NCI-H82 (cell line): ENCODE measurements at places on chromosomes 1 and 21.

DNA sequence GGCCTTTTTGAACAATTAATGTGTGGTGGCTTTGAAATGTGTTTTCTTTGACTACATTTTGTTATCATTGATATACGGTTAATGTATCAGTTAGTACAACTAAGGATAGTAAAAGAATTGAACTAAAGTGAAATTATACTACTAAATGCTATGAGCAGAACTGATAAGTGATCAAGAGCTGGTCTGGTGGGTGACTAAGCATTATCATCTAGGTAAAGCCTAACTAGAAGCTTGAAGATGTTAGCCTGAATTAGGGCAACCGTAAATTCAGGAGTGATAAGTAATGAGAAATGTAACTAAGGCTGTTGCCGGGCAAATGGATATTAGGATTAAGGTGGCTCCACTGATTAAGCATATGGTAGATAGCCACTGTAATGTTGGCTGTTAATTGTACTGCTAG, 16.0 kb upstream of the GCLM start:
- peak; percentile 80 for DNase-seq

DNA sequence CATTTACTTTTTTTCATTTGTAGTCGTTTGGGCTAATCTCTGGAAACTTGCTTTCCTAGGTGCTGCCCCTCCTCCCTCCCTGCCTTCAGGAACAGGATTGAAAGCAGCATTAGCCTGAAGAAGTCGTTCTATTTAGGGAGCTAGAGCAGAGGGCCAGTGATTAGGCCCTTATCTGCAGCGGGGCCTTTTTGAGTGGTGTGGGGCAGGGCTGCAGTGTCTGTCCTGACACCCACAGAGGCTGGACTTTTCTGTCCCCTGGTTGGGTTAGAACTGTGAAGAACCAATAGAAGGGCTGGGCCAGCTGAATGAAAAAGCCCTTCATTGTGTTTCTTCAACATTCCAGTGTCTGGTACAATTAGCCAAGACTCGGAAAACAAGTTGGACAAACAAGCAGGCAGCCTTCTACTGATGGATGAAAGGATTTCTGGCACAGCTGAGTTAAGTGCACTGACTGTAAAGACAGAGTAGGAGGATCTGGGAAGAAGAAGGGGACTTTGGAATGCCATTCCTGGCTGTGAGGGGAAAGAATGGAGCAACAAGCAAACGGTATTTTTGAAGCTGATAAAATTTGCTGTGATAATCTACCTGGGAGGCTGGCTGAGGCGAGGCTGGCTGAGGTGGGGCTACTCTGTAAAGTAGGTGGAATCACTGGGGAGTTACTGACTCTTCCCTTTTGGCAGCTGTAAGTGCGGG, 9.7 kb downstream of the MACF1 start:
- DNase-seq, result no peak

- peak; percentile 31 for DNase-seq
Measured at GRCh38 chr1:186967656-186968394, 139.1 kb downstream of the PLA2G4A start.

DNA sequence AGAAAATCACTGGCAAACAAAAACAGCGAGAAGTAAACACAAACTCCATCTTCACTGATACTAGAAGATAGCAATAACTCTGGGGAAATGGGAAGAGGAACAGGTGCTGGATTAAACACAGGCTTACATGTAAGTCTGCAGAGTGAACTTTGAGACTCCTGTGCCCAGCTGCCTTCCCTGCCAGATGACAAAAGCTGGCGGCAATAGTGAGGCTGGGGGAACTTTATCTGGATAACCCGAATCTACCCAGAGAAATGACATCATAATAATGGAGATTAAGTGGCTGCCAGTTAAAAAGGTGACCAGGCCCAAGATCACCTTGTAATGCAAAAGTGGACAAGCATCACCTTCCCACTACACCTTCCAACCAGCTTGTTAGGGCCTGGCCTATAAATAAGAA, 184.5 kb downstream of the CHRM3 start:
- no peak for DNase-seq
